Right ventricle myocardium superior (tissue), 1 donor: ENCODE measurements at places on chromosomes 5 and 9.

GRCh38 chr9:111566234-111566633, 33.2 kb downstream of the PTGR1 start:
- no peak for DNase-seq

DNA sequence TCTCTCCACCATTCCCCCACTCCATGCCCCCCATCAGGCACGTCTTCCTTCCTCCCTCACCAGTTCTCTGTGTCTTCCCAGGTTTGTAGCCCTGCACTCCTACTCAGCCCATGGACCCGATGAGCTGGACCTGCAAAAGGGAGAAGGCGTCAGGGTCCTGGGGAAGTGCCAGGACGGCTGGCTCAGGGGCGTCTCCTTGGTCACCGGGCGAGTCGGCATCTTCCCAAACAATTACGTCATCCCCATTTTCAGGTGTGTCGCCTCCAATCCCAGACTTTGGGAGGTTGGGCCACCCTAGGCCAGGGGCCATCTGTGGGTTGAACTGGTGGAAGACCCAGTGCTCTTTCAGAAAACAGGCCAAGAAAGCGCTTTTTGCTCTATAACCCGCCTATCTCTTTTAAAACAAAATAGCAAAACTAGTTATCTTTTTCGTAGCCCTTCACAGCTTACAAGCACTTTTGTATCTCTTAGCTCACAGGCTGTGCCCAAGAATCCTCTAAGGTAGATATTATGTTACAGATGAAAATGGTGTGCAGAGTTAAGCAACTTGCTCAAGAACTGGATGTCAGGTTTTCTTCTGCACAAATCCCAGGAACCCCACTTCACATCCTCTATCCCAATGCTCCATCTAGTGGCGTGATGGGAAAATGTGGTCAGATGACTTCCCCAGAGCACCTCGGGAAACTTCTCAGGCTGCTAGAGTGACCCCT, 56.2 kb downstream of the PLAC8L1 start:
- no peak for DNase-seq

DNA sequence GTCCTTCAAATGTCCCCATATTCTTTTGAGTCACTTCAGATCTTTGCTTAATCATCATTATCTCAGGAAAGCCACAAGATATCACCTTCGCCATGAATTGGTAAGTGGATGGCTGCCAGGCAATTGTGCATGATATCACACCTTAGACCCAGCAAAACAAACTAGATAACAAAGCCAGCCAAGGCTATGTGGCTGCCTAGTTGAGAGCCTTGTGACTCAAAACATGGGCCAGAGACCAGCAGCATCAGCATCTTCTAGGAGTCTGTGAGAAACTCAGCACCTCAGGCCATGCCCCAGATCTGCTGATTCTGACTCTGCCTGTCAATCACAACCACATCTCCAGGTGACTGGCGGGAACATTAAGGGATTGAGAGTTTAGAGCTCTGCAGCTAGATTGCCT, 82.8 kb downstream of the SLIT3 start:
- no peak for DNase-seq

GRCh38 chr9:69834591-69835184, 14.1 kb downstream of the CFAP95 start:
- DNase-seq, result no peak

GRCh38 chr9:92276331-92277032, 17.0 kb downstream of the IARS1 start:
- DNase-seq, result no peak

- no peak for DNase-seq
Observed at GRCh38 chr5:134446938-134447337, 35.3 kb upstream of the CDKN2AIPNL start.

DNA sequence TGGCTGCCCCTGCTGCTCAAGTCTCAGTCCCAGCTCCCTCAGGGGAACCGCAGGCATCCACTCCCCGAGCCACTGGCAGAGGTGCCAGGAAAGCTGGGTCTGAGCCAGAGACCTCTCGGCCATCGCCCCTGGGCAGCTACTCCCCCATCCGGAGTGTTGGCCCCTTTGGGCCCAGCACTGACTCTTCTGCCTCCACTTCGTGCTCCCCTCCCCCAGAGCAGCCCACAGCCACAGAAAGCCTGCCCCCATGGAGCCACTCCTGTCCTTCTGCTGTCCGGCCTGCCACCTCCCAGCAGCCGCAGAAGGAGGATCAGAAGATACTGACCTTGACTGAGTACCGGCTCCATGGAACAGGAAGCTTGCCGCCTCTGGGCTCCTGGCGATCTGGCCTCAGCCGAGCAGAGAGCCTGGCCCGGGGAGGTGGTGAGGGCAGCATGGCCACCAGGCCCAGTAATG, 49.8 kb upstream of the TESK1 start:
- DNase-seq, result no peak

DNA sequence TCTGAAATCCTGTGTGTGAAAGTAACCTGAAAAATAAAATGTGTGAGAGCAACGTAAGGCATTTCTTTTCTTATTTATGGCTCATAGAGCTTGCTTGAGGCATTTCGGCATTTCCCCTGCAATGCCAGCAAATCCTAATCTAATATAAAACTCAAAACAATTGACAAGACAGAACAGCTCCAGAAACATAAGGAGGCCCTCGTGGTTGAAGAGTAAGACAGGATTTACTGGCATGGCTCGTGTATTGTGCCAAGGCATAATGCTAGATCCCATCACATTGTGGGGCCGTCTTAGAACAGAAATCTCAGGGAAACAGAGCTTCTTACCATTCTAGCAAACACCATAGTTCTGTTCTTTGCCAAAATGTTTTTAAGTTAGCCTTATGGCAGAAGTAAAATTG, 166.2 kb downstream of the NTRK2 start:
- DNase-seq, result no peak

DNA sequence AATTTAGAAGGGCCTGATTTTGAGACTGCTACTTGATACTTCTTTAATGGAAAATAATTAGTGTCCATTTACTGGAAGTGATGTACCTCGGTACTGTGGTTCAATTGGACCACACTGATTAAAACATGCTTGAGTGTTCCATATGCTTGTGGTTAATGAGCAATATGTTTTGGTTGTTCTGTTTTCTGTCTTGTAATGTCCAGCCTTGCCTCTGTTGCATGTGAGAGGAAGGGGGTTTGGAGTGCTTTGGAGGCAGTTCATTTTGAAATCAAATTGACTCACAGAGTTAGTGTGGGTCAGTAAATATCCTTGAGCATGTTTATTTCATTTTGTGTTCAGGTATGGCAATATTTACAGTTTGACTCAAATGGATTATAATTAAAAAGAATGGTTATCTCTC, 334.4 kb downstream of the ARHGEF28 start:
- no peak for DNase-seq

GRCh38 chr9:79264041-79264440, 307.7 kb upstream of the TLE4 start:
- peak; percentile 55 for DNase-seq

DNA sequence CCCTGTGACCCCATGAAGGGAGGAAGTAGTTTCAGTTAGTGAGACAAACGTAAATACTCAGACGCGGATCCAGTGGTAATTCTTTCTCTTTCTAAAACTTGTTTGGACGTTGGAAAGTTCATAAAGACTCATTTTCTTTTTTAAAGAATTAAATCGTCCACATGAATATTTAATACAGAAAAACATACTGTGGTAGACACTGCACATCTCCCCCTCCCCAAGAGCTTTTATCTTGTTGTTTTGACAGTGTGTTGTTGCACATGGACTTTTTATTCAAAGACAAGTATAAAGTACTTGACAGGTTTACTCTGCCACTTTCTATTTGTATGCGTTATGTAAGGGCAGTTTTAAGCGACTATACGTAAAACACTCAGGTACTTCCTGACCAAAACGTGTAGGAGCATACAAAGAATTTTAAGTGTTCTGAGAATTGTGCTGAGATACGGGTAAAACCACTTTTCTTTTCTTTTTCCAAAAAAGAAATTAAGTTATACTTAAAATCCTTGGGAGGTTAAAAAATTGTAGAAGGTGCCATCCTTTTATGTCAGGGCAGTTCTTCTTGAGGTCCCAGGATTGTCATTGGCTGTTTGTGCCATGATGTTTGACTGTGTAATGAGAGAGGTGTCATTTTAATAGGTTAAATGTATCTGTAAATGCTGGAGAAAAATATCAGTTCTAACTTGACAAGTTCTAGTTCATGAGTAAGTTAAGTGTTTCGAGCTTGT, 1.3 kb downstream of the NIPBL start:
- no peak for DNase-seq

GRCh38 chr5:141517880-141518617, 29.2 kb downstream of the PCDHGC5 start:
- no peak for DNase-seq

DNA sequence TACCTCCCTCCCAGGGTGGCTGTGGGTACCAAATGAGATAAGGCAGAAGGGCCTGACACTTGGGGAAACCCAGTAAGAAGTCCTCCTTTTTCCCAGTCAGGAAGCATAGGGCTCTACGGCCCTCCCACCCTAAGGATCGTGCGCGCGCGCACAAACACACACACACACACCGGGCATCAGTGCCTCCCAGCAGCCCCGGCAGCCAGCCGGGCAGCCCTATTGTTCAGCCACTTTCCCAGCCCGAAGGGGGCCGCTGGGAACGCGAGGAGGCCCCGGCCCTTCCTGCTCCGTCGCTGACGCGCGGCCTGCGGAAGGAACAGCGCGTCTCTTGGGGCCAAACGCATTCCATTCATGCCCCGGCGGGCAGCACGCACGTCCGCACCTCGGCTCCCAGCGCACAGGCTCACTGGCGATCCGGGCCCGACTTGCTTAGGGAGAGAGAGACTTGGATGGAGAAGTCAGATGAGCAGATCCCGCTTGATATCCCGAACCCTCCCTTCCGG, 22.6 kb downstream of the DUSP1 start:
- peak; percentile 93 for DNase-seq

DNA sequence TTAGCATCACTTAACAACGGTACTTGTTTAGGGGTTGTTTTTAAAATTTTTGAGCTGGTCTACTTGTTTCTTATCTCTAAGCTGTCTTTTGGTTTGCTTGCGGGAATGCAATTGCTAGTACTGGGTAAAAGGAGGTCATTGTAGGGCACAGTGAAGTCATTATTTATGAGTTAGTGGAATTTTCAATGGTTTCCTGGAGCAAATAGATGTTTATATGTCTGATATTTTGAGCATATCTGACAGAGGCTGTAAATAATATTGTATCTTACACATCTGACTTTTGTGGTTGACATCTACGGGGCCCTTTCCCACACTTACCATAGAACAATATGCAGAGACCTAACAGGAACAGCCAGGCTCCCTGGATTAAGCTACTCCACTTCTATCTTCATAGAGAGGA, 90.4 kb upstream of the IL6ST start:
- no peak for DNase-seq

GRCh38 chr5:40675396-40676133, 4.2 kb upstream of the PTGER4 start:
- DNase-seq, result no peak

- DNase-seq, result no peak
Observed at GRCh38 chr9:97572892-97573365, 60.2 kb downstream of the TSTD2 start.

GRCh38 chr5:37710965-37711364, 128.9 kb downstream of the GDNF start:
- no peak for DNase-seq

GRCh38 chr5:59863777-59864176, 29.7 kb downstream of the PDE4D start:
- DNase-seq, result no peak

DNA sequence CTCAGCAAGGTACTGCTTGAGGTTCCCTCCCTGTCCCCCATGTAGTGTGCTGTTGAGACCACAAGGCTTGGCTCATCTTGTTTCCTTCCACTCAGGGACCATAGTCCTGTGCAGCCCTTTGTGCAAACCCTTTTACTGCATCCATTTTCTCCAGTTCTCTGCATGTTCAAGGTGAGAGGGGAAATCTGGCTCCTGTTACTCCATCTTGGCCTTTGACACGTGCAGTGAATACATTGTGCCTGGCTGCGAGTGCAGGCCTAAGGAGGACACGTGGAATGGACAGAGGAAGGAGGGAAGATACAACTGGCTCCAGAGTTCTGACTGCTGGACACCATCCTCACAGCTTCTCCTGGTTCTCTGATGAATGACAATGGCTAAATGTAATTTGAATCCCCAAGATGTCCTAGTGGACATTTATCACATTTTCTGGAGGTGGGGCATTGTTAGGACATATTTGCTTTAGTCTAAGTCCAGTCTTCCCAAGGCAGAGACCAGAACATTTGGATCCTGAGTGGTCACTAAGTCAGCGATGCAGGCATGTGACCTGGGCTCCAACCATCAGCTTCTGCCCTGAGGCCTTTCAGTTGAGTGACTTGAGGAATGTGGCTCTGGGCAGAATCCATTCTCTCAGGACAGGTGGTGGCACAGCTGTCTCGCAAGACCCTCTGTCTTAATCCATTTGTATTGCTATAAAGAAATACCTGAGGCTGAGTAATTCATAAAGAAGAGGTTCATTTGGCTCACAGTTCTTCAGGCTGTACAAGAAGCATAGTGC, 189.0 kb upstream of the DAP start:
- DNase-seq, result no peak

DNA sequence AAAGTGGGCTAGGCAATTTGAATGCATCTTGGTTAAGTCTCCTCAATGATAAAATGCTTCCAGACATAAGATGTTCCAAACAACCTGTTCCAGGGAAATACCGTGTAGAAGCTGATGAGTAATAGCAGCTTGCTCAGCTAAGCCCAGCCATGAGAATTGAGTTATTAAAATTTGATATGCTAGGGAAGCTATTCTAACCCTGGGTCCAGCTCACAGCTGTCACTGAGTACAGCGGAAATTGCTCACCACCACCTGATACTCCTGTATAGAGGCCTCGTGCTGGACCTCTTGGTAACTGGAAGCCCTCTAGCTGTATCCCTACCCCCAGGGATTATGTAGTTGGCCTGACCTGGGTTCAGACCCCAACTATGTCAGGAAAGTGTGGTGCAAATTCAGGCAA, 521.3 kb upstream of the TRPC7 start:
- no peak for DNase-seq

DNA sequence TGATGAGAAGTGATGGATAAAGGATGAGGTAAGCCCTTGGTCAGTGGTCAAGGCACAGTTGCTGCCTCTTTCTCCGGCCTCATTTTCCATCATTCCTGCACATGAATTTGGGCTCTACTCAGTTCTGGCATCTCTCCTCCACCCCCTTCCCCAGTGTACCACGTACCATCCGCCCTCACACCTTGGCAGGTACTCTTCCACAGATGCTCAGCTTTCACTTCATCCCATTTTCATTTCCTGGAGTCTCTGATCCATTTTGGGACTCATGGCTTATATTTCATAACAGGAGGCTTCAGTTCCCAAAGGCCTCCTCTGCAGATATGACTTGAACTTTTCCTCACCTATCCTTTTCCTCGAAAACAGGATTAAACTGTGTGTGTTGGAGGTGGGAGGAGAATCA, 326.7 kb downstream of the ASTN2 start:
- DNase-seq, result no peak

DNA sequence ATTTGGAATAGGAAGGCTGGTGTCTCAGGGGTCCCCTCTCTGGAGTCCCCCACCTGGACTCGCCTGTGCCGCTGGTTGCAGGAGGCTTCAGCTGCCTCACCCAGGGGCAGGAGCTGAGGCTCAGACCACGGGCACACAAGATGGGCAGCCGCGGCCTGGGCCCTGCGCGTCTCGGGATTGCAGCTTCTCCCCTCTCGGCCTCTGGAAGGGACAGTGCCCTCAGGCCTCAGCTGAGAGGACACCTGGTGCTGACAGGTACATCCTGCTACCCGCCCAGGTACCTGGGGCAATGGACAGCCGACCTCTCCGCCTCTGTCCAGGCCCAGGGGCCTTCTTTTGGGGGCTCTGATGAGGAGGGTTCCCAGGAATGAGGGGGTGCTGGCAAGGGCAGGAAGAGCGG, 38.3 kb downstream of the UNC5A start:
- DNase-seq, result no peak
